ENCODE measurements at places on chromosomes 16 and 17.

GRCh38 chr17:62030264-62030663, 34.8 kb downstream of the MED13 start:
- DNase-seq = no peak

- no peak for DNase-seq
Measured at GRCh38 chr17:29176558-29177351, 3.4 kb downstream of the MYO18A start.

DNA sequence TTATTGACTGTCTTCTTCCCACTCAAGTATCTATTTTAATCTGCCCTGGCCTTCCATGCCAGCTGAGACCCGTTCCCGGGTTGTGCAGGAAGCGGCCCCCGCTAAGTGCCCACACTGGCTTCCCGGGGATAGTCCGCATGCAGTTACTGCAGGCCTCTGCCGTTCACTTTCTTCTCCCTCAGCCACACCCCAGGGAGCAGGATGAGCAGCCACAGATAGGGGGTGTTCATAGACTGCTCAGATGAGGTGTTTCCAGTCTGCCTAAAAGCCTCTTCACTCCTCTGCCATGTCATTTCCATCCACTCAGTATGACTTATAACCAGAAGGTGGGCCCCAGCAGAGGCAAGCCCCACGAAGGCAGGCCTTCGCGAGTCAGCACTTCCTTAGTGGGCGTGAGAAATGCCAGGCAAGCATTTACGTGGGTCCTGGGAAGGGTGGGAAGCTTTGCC, 7.7 kb downstream of the MED9 start:
- DNase-seq = no peak

- DNase-seq = no peak
Measured at GRCh38 chr17:60920107-60920506, 242.5 kb downstream of the BCAS3 start.

DNA sequence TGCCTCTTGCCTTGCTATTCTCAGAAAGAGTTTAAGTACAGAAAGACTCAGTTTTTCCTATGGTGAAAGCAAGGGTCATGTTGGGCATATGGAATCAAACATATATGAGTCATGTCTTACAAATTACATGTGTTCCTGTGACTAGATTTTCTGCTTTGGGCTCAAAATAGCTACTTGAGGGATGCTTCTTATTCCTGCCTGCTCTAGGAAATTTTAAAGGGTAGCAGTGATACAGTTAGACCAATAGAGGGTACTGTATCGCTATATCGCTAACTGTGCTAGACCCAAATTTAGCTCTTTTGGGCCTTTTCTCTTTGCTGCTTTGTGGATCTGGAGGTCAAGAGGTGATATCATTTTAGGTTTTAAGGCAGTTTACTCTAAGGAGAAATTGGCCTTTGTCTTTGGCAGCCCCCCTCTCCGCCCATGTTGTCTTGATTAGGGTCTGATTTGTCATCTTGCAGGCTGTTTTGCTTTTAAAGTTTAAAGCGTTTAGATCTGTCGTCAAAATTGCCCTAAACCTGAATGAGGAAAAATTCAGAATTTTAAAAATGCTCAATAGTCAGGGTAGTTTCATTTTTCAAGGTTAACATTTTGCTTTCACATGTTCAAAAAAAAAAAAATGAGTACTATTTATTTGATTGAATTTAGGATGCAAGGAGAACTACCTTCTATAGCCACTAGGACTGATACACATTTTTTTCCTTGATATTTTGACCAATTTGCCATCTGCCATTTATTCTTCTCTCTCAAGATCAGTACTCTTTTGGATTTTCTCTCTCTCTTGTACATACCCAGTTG, 8.8 kb downstream of the NFATC3 start:
- no peak for DNase-seq

DNA sequence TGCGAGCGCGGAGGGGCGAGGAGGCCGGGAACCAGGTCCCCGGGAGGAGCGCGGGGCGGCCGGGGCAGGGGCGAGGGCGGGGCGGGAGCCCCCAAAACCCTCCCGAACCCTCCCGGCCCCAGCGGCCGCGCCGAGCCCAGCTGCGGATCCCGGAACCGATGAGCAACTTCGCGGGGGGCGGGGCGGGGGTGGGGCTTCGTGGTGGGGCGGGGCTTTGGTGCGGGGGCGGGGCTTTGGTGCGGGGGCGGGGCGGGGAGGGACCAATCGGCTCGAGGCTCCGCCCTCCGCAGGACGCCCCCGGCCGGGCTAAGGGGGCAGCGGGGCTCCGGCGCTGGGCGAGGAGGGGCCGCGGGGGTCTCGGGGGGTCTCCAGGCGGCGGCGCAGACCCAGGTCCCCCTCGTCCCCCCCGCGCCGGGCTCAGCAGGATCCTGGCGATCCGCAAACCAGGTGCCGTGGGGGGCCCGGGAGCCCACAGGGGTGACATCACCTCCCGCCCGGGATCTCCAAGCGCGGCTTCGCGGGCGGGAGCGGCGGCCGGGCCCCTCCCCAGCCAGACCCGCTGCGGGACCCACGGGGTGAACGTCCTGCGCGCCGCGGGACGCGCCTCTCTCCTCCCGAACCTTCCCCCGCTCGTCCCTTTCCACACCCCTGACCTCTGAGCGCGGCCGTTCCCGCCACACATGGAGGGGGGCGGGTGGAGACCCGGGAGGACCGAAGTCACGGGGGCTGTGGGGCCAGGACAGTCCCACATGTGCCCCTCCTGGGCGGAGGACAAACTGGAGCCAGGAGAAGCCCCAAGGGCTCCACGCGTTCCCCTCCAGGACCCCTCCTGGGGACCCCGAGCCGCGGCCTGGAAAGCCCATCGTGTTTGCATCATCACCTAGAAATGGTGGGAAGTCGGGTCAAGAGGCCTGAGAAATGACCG, at the start of gene ABR:
Gene ABR (minus strand): TSS at position 164 of the 925 bp plus-strand sequence. CDS start 254 bp downstream, outside the sequence.
- DNase-seq = no peak

Data from esophagus squamous epithelium (tissue), 5 donors.